ENCODE measurements at places on chromosomes 12 and 14.
A peak's percentile ranks its signal among the peaks of the same experiment; 100 is the strongest.

GRCh38 chr14:85461432-85462133, 68.4 kb upstream of the FLRT2 start:
- no peak for DNase-seq

GRCh38 chr14:94517641-94518257, 8.5 kb upstream of the SERPINA12 start:
- no peak for DNase-seq

- DNase-seq, result peak; percentile 82
Measured at GRCh38 chr12:121404734-121405133, 4.8 kb downstream of the RNF34 start.

DNA sequence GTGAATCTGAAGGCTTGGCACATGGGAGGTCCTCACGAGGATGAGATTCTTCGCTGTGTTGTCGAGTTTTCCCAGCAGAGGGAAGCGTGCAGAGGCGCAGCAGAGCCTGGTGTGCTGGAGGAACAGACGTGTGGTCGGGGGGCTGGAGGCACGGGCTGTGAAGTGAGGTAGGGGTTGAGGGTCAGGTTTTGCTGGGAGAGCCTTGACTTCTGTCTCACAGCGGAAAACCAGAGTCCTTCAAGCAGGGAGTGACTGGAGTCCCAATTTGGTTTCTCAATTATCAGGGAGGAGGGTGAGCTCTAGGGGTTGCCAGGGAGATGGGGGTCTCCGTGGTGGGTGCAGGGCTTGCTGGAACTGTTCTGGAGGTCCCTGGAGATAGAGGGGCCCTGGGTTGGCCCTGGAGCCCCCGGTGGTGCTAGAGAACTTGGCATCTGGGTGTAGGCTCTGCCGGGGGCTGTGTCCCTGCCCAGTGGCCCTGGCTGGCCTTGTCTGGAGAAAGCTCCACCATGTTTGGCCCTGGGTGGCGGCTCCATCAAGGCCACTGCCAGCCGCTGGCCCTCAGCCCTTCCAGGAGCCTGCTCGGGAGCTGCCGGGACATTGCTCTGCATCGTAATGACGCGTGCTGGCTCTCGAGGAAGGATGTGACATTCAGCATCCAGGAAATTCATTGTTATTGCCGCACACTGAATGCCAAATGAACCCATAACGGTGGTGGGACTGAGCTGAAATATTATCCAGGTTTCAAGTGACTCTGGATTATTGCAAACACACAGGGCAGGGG, 215.7 kb downstream of the KIF26A start:
- DNase-seq, result no peak

GRCh38 chr12:24948420-24948756, 513 bp downstream of the BCAT1 start:
- DNase-seq, result no peak

DNA sequence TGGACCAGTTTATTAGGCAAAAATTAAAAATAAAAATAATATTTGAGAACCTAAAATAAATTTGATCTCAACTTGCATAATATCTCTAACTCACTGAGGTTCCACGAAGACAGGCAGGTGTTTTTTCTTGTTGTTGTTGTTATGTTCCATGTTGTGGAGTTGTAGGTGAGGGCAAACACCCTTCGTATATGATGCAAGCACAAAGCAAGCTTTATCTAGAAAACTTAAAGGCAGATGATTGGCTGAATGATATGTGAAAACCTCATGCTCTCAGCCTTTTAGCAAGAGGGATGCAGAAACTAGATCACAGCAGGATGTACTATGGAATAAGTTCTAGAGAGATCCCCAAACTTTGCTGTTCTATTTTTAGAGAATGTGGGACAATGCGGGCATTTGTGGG, 502.7 kb downstream of the ETNK1 start:
- DNase-seq, result no peak

DNA sequence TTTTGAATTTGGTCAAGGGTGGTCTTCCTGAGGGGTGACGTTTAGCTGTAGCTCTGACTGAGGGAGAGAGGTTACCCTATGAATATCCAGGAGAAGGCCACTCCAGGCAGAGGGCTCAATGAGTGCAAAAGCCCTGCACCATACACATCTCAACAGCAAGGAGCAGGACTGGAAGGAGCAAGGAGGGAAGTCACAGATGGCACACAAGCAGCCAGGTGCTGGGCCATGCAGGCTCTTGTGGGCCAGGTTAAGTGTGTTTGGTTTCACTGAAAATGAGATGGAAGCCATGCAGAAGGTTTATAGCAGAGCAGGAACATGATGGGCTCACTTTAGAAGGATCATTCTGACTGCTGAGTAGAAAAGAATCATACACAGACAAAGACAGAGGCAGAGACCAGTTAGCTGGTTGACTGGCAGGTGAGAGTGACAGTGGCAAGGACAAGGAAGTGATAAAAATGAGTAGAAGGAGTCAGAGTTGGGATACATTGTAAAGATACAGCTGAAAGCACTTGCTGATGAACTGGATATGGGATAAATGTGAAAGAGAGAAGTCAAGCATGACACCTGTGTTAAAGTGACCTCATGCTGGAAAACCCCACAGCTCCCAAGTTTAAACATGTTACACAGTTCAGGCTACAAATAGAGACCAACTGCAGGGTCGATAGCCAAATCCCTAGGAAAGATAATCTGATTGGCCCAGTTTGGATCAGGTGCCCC, 81.2 kb downstream of the PRKD1 start:
- DNase-seq, result peak; percentile 78

DNA sequence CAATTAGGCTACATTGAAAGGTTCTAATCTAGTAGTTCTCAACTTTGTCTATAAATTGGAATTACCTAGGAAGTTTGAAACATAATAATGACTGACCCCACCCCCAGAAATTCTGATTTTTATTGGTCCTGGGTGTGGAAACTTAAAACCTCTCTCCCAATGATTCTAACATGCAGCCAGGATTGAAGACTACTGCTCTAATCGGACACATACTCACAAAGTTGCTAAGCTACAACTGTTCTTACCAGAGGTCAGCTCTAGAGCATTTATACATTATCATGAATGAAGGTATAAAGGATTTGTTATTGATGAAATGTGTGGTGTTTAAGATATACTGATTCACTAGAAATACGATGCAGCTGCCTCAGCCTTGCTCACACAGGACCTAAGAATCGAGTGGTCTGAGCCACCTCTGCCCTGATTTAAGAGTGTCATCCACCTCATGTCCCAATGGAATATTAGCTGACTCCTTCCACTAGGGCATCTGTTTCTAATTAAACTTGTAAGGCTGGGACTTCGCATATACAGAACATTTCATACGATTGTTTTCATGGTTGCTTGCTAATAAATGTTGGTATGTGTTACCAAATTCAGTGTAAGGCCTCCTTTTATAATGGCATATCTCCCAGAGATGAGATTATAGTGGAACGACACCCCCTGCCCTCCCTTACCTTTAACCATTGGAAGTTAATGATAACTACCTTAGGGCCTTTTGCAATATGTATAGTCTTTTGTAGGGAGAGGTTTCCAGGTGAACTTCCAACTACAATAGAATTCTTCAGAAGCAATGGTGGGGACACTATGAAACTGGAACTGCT, 410.8 kb upstream of the PDE3A start:
- DNase-seq, result no peak

DNA sequence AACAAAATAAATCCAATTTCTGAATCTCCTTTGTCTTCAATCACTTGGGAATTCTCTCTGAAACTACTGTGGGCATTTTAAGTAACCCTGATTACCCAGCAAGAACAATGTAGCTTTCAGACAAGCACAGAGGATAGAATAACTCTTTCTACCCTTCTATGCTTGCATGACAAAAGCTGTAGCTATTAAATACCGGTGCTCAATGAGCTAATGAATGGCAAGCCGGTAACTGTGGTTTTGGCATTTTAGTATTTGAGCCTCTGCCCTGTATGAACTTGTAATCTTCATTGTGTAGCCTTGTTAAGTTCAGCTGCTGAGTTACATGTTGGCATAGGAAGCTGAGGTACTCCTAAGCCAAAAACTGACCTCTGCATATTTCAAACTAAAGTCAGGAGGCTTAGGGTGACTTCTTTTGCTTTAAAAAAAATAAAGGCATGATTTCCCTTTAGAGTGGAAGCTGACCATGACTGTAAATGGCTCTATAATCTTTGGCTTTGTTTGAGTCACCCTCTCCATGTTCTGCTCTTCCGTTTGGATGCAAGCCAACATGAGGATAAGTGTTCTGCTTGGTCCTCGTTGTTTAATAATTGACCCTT, 171.0 kb upstream of the HIF1A start:
- peak; percentile 22 for DNase-seq

DNA sequence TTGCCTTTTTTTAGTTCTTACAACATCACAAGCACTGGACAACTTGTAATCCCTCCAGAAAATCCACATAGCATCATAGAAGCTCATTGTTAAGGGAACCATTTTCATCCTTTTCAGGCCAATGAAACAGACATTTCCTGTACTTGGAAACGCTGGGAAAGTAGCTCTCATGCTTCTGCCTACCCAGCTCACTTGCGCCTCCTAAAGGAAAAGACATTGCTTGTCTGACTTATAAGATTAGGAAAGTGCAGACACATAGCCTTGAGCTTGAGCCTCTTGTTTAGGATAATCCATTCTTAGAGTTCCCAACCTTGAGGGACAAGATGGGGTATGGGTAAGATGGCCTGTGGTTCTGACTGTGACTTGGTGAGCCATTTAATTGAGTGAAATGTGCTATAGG, 589.5 kb downstream of the NOVA1 start:
- DNase-seq, result no peak

DNA sequence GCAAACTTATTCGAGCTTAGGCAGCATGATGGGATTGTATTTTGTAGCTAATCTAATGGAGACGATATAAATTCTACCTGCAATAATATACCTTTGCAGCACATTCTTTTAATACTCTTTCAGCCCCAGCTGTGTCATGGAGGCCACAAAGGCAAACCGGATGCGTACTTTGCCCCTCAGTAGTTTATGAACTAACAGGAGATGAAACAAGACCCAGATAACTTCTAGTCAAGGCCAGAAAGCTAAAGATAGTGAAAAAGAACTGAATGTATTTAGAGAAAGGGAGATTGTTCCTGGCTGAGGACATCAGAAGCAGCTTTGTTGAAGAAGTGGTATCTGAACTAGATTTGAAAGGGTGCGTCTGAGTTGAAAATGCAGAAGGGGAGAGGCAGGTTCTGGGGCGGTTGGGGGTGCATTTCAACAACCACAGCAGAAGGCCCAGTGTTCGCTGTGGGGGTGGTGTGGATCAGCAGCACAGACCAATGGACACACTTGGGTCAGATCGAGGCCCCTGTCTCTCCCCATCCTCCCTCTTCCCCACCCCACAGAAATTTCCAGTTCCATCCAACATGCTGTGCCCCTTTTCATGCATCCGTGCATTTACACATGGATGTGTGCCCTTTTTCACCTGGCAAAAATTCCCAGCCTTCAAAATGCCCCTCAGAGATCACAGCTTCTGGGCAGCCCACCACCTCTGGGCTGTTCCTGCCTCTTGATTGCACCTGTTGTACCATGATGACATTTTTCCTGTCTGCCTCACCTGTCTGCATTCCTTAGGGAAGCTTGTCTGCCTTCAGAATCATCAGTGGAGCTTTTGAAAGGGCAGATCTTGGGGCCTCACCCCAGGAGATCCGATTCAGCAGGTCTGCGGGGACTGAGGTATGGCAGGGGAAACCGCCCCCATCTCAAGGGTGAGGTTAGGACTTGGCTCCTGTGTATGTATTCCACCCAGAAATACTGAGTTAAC, 2.2 kb downstream of the ZNF839 start:
- DNase-seq, result no peak

DNA sequence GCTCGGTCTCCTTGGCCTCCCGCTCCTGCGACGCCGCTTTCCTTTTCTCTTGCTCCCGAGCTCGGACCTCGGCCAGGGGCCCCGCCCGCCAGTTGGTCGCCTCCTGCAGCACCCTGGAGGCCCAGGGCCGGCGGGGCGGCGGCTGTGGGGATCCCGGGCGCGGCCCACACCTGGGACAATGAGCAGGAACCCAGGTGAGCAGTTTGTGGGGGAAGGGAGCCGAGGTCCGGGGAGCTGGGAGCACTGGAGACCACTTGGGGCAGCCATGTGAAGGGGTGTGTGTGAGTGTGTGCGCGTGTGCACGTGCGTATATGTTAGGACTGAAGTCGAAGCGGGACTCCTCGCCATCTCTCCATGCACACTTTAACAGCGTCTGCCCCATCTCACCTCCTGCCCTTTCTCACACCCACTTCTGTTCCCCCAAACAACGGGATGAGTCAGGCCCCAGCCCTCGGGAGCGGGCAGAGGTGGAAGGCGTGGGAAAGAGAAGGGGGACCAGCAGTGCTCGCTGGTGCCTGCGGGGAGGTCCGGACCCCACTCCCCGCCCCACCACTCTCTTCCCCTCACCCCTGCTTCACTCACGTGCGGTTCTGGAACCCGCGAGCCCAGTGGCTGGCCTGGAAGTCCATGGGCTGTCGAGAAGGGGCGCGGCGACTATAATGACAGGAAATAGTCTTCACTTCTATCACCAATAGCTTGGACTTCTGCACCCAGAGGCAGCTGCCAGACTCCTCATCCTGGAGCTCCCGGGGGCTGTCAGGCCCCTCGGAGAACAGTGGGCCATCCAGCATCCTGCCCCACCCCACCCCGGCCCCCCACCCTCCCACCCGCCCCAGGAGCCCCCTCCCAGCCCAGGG, 450 bp downstream of the DDN start:
- DNase-seq, result no peak

- DNase-seq, result no peak
Measured at GRCh38 chr14:40248671-40249070, 816.4 kb upstream of the FBXO33 start.

DNA sequence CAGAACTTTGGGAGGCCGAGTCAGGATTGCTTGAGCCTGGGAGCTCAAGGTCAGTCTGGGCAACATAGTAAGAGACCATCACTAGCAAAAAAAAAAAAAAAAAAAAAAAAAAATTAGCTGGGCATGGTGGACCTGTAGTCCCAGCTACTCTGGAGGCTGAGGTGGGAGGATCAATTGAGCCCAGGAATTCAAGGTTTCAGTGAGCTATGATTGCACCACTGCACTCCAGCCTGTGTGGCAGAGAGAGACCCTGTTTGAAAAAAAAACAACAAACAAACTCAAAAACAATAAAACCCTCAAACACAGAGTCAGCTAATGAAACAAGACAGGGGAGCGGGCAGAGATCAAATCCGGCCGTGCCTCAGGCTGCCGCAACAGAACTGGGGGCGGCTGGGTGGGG, 41.7 kb upstream of the DLK1 start:
- DNase-seq, result no peak

DNA sequence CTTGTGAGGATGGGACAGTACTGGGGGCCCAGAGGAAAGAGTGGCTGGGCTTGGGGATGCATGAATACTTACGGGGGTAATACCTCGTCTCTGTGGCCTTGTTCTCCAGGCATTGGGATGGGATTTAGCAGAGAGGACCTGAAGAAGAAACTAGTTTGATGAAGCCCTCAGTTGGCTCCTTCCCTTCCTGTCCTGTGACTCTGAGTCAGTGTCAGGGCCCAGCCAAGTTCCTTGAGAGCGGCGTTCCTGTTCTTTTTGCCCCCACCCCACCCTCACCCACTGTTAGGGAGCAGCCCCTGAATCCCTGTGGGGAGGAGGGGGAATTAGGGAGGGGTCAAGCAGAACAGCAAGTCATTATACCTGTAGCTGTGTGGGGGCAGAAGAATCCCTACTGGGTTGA, 5.2 kb upstream of the LRP1-AS start:
- no peak for DNase-seq
